ENCODE measurements at places on chromosomes 7 and 10.
A peak's percentile ranks its signal among the peaks of the same experiment; 100 is the strongest.

- DNase-seq: no peak
Measured at GRCh38 chr7:136045181-136045580, 68.0 kb upstream of the MTPN start.

DNA sequence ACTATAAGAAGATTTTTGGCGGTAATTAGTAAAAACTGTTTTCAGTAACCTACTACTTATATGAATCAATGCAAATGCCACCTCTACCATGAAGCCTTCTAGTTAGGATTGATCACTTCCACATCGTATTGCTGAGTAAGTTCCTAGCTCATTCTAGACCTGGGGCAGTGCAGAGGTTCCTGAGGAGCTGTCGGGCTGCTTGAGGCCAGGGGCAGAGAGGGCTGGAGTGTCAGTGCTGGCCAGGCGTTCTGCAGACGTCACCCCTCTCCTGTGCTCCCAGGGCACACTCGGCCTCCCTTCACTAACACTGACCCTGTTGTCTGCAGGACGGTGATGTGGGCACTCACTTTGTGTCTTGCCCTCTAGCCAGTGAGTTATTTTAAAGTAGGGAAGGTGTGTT is 275.7 kb downstream of the CELF2 start:
- DNase-seq: no peak

GRCh38 chr7:35257251-35258124 is 3.6 kb upstream of the TBX20 start:
- no peak for DNase-seq

DNA sequence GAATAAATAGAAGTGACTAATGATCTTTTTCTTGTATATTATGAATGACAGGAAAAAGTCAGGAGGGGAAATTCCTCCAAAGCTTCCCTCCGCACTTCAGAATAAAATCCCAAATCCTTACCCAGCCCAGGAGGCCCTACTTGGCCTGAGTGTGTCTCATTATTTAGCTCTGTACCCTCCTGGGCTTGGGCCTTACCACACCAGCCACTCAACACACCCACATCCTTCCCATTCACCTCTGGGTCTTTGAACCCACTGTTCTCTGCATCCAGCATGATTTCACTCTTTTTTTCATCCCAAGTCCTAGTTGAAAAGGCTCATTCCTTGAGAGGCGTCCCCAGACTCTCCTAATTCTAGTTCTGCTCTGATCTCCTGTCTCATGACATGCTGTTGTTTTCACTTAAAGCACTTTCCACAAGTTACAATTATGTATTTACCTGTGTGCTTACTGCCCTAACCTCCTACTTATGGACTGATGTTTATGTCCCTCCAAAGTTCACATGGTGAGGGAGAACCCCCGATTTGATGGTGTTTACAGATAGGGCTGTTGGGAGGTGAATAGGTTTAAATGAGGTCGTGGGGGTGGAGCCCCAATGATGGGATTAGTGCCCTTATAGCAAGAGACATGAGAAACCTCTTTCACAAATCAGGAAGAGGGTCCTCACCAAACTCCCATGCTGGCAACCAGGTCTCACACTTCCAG is 6.4 kb downstream of the NOD1 start:
- DNase-seq: no peak

GRCh38 chr10:102994531-102995295 is 76.6 kb downstream of the CNNM2 start:
- no peak for DNase-seq

- DNase-seq: peak; percentile 70
Measured at GRCh38 chr7:124566583-124566982, 199.0 kb downstream of the GPR37 start.

Data from GM04504 (cell line).